SHP77 treated with DMSO at 0.1 percent for 48 hours (cell line): ENCODE measurements at places on chromosomes 12 and 14.

DNA sequence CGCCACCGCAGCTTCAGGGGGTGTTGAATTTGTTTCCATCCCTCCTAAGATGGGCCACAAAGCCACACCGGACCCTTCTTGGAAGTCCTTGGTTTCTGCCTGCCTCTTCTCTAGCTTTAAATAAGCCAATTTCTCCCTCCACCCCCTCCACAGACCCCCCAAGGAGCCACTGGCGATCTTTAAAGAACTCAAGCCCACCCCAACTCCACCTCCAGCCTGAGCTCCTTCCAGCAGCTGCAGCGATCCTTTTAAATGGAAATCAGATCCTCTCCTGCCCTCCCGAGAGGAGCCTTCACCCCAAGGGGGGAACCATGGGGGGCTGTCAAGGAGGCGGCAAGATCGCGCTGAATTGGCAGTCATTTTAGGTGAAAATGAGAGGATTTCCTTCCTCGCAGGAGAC lies 133.1 kb downstream of the NCOR2 start:
- DNase-seq, result no peak

DNA sequence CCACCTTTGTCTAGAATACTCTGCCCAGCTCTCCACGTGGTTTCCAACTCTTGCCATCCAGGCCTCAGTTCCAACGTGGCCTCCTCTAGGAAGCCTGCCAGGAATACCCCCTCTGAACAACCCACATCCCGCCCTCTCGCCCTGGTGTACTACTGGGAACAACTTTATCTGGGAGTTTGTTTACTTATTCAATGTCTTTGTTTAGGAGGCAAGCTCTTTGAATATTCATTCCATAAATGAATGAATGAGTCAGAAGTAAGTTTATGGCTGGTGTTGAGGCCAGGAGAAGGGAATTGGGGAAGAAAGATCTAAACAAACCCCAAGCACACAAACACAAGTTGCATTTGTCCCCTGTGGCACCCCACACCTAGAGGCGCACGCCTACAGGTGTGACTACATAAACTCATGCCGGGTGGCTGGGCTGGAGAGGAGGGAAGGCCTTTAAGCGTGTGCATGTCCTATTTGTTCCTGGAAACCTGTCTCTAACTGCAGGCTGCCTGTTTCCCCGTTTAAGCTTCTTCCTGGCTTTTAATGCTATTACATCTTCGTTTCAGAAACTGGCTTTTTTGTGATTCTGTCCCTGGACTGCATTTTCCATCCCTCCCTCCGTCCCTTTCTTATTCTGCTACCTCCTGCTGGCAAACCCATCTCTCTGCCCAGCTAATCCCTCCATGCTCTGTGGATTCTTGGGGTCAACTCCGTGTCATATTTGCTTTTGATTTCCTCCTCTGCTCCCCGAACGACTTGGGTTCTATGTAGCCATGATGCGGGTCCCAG lies 57.9 kb downstream of the FZD10 start:
- DNase-seq, result no peak

- DNase-seq, result no peak
Observed at GRCh38 chr14:69615496-69616407, 4.4 kb downstream of the SUSD6 start.

- DNase-seq, result no peak
Observed at GRCh38 chr14:75025082-75025481, 22.4 kb downstream of the EIF2B2 start.

DNA sequence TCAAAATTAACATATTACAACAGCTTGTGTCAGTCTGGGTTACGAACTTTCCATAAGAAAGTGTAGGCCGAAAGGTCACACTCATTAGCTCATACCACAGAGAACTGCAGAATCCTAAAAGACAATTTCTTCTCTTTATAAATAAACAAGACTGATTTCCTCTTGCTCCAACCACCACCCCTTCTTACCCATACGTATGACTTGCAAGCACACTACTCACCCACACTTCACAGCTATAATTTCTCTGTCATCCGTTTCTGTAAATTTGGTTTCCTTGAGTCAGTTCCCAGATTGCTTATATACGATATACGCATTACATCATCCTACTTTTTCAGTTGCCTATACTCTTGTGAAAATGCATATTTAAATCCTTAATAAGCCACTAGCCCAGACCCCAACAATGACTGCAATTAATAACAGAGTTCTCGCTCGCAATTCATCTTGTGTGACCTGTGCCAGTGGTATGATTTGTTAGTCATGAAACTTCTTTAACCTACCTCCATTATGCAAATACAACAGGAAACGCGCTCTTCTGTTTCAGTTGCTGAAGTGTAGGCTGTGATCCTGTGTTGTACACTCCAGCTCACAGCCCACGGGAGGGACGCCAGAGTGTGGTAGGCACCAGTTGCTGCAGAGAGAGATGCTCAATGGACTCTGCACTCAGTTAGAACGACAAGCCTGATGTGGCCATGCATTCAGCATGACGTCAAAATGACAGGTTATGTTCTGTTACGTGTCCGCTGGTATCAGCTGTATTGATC lies 417.6 kb downstream of the PDZRN4 start:
- DNase-seq, result no peak

DNA sequence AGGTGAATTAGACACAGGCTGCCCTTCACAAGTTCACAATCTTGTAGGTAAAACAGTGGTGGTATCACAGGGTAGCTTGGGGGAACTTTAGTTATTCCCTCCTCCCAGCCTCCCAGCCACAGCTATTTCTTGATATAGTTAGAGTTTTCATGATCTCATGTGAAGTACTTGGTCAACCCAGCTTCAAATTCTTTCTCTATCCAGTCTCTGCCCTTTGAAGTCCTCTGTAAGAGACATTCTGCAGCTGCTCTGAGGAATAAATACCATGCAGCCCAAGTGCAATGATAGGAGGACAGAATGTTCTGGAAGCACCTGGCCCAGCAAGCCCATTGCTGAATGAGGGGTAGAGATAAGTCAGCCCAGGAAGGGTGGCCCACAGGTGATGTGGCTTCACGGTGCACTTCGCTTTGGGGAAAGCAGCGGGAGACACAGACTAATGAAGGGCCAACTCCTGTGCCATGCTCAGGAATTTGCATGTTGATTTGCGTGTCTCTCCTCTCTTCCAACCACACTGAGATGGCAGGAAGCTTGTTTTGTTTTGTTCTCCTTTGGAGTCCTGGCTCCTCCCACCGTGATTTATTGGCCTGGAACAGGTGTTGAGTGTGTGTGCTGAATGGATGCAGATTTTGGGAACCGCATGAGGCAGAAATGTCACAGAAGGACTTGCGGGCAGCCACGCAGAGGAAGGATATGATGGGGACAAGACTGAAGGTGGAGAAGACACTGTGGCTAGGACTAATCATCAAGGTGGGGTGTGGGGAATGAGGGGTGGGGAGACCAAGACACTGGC lies 8.0 kb upstream of the TXNRD1 start:
- no peak for DNase-seq

DNA sequence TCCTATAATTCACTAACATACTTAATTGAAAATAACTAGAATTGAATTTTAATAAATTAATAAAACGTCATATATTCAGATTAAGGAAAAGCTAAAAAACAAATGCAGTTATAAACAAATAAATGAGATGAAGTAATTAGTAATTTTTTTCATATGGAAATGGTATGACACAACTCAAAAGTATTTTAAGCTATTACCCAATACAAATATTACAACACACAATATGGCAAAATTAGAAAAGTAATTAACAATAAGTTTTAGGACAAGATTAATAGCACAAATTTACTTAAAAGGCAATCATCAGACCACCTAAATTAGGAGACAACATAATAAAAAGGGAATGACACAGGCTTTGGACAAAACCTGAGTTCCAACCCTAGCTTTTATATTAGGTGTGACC lies 81.7 kb downstream of the EEA1 start:
- DNase-seq, result no peak

DNA sequence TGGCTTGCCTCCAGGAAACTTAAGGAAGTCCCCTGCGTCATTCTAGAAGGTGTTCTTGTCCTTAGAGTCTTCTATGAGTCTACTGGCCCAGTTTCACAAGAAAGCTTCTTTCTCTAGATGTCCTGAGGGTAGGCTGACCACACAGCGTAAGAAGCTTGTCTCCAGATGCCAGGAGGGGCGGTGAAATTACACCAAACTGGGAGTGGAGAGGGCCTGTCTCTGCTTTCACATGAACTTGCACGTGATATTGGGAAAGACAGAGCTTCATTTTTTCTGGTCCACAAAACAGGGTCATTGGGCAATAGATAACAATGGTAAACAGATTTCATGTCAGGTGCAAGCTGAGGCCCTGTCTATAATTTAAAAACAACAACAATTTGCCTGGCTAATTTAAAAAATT lies 85.7 kb upstream of the TBX3 start:
- DNase-seq, result no peak

- DNase-seq, result no peak
Observed at GRCh38 chr12:6843118-6843902, 2.6 kb downstream of the GNB3 start.

- no peak for DNase-seq
Observed at GRCh38 chr12:57479376-57480115, at the start of gene ARHGAP9. ARHGAP9 (minus strand) TSS chr12:57479866; CDS start chr12:57479406, 460 bp downstream.

GRCh38 chr14:59483363-59483762 lies 845 bp downstream of the L3HYPDH start:
- no peak for DNase-seq

DNA sequence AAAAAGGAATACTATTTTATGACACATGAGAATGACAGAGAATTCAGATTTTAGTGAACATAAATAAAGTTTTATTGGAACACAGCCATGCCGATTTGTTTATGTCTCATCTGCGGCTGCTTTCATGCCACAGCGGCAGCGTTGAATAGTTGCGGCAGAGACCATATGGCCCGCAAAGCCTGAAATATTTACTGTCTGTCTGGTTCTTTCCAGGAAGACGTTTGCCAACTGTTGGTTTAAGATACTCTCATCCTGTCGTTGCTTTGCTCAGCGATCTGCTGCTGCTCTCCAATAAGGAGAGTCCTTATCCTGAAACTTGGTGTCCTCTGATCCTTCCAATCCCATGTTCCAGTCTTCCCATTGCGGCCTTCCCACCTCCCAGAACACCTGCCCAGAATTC lies 89.9 kb downstream of the SLC24A4 start:
- DNase-seq, result no peak

DNA sequence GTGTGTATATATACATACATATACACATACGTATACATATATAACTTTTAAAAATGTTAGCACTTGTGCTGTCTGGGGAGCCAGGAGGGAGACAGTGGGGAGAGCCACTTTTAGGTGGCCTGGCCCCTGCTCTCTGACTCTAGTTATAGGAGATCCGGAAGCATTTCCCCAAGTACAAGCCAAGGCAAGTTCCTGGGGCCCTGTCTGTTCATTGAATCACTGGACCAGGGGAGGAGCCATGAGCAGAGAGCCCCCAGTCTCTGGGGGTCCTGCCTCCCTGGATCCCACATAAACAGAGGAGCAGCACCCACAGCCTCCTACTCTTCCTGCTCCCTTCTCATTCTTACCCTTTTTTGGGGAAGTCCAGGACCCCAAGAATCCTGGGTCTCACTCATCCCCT lies 45.4 kb upstream of the TMED10 start:
- DNase-seq, result no peak

DNA sequence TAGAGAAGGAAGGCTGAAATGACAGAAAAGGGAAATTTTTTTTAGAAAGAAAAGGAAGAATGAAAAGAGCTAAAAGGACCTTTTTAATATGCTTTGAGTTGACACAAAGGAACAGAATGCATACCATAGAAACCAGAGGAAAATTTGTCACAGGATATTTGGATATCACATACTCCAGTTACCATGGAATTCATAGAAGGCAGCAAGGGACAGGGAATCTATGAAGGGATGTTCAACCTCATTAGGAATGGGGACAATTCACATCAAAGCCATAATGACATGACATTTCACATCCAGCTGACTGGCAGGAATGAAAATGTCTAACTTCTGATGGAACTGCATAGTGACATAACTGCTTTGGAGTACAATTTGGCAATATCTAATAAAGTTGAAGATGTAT lies 469.4 kb downstream of the CCER1 start:
- DNase-seq, result no peak

DNA sequence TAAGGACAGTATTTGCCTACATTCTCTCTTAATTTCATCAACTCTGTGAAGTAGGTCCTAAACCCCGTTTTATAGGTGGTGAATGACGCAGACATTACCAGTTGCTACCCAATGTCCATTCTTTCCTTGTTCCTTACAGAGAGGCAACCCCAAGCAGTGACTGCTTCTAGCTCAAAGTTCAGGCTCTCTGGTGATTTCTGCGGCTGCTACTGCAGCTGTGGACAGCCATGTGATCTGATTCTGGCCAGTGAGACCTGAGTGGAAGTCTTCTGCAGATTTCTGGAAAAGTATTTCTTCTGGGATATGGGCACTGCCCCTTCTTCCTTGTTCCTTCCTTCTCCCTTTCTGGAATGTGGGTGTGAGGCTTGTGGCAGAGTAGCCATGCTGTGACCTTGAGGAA lies 82.9 kb downstream of the ARF6 start:
- no peak for DNase-seq

DNA sequence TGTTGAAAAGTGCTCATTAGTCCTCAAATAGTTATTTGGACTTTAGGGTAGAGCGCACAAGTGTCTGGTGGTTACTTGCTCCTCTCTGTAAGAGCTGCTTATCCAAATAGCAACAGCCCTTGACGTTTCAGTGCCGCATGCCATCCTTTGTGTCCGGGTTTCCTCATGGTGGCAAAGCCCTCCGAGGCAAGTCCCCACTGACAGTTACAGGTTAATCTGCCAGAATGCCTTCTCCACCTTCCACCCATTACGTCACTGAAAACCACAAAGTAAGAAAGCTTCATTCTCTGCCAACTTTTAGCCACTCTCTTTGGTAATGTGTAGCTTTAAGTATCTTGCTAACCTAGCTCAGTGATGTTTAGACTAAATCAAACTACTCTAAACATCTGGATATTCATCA lies 78.6 kb downstream of the POLR3B start:
- DNase-seq, result no peak

- DNase-seq, result no peak
Observed at GRCh38 chr14:33404054-33404453, 465.4 kb downstream of the NPAS3 start.

DNA sequence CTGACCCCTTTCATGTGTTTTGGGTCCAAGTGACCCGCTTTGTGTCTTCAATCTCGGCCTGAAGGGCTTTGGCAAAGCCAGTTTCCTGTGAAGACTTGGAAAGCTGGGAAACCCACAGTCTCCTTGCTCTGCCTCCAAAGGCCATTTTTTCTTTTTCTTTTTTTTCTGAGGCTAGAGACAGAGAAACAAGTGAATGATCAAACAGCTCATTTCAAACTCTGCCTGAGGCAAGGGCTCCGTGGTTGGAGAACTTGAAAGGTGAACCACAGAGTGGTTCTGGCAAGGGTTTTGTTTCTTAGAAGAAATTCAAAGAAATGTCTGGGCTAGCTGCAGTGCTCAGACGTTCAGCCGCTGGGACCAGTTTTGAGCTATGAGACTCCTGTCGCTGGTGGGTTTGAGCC lies 62.7 kb downstream of the ERH start:
- no peak for DNase-seq

- DNase-seq, result peak; percentile 32
Observed at GRCh38 chr12:113244047-113244460, 22.8 kb downstream of the TPCN1 start.
